Trophoblast cell (in vitro differentiated cells and primary cell): ENCODE measurements at places on chromosomes 16 and 17.

GRCh38 chr17:9150446-9151090 is 129.3 kb downstream of the NTN1 start:
- peak; percentile 7 for DNase-seq

DNA sequence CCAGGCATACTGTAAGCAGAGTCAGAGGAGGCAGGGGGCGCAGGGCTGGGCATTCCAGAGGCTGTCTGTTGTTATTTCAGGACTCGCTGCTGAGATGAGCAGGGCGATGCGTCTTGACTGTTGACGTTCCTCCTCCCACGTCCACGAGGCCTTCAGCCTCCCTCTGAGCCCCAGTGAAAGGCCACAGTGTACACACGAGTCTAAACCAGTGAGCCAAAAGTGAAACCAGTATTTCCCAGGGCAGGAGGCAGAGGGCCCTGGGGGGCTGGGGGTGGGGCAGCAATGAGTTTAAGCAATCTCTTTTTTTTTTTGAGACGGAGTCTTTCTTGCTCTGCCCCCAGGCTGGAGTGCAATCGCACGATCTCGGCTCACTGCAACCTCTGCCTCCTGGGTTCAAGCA is 21.5 kb downstream of the SMTNL2 start:
- peak; percentile 88 for DNase-seq

DNA sequence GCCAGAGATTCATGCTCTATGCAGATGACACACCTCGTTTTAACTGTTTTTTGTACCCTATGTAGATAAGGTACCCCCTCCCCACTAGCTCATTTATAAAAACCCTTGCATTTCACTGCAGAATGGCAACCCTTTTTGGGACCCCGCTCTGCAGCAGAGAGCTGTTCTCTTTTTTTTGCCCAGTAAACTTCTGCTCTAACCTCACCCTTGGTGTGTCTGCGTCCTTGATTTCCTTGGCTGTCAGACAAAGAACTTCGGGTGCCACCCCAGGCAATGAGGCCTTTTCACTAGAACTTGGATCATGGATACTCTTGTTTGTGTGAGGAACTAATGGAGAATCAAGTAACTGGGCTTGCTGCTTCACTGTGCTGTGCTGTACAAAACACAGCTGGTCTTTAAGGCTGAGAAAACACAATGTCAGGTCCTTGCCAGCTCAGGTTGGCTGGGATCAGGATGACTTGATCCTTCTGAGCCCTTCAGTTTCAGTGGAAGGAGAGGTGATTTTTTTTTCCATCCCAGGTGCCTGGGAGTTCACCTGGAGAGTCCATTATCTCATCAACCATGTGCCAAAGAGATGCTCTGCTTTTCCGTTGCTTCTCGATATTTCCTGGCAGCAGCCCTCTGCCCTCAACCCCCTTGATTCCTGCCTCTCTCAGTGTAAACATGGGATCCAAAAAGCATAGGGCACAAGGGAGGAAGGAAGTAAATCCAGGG is 133.2 kb upstream of the FAM20A start:
- DNase-seq, result no peak

GRCh38 chr17:44921122-44921882 is 6.0 kb upstream of the GFAP start:
- no peak for DNase-seq

- DNase-seq, result peak; percentile 52
Measured at GRCh38 chr16:86946396-86946795, 368.0 kb downstream of the FOXL1 start.

GRCh38 chr17:81513372-81513752 is 763 bp upstream of the ACTG1 start:
- no peak for DNase-seq

DNA sequence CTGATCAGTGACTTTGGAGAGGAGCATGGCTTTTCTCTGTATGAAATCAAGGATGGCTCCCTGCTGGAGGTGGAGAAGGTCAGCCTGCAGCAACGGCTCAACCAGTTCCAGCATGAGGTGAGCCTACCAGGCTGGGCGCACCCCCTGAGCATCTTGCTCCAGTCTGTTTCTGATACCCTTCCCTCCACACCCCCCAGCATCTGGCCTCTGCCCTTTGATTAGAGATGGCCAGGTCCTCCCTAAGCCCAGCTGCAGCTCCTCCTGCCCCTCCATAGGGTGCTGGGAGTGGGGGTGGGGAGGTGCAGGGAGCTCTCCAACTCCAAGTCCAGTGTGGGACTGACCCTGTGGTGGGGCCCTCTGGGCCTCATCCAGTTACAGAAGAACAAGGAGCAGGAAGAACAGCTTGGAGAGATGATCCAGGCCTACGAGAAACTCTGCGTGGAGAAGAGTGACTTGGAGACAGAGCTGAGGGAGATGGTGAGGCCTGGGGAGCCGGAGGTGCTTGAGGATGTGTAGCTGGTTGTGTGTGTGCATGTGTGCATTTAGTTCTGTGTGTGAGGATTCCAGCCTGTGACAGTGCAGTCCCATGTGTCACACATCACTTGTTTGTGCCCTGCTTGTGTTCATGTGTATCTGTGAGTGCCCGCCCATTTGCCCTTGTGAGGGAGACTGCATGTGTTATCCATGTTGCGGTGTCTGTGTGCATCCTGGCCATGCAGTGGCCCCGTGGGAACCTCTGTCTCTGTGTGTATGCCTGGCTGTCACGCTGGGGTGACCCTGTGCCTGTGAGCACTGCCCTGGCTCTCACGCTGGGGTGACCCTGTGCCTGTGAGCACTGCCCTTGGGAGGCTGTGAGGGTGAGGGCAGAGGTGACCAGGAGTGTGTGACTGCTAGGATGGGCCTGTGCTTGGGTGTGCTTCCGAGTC is 3.0 kb downstream of the TBKBP1 start:
- DNase-seq, result no peak
